ENCODE measurements at places on chromosomes 3 and 15.
A peak's percentile ranks its signal among the peaks of the same experiment; 100 is the strongest.

DNA sequence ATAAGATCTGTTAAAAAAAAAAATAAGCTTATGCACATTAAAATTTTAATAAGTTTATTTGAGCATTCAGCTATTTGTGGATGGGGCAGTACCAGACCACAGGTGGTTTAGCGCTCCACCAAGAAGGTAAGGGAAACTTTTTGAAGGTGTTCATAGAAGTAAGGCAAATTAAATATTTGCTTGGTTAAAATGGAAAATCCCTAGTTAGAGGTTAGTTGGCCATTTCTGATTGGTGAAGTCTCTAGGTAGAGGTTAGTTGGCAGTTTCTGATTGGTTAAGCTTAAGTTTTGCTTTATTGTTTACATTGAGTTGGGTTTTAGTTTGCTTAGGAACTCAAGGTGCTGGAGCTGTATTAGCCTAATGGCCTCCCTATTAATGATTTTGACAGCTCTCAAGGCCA, 30.7 kb downstream of the SCN11A start:
- no peak for DNase-seq

DNA sequence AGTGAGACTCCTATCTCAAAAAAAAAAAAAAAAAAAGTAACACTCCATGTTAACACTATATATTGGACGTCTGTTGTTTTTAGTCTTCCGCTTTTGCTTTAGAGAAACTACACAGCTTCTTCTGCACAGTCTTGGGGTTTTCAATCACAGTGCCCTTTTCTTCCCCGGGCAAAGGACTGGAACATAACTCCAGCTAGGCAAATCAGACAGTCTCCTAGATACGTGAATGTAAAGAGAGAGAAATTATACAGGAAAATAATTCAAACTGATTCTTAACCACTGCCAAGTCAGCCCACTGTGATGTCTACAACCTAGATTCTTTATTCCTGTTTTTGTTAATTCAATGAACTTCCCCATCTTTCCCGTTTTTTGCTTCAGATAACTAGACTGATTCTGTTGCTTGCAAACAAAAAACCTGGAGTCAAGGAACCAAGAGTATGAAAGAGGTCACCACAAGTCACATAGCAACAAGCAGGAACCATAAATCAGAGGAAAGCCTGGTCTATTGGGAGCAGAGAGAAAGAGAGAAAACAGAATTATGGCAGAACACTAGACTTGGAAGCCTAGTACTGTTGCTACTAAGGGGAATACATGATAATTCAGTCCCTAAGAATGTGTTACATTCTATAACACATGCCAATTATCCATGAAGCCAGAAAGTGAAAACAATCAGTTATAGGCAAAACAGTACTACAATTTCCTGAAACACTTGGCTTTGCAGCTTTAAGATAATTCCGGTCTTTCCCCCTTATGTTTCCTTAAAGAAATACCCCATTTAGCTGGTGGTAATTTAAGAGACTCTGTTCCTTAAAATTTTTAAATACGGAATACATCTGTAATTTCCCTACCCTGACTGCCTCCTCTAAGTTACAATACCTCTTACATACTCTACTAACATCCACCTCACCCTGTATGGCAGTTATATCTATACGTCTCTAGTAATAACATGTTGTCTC, 63.1 kb downstream of the TBL1XR1 start:
- no peak for DNase-seq

- no peak for DNase-seq
Observed at GRCh38 chr3:148937467-148938255, 53.7 kb upstream of the GYG1 start.

- DNase-seq, result no peak
Observed at GRCh38 chr15:91956026-91956723, 102.7 kb downstream of the SLCO3A1 start.

DNA sequence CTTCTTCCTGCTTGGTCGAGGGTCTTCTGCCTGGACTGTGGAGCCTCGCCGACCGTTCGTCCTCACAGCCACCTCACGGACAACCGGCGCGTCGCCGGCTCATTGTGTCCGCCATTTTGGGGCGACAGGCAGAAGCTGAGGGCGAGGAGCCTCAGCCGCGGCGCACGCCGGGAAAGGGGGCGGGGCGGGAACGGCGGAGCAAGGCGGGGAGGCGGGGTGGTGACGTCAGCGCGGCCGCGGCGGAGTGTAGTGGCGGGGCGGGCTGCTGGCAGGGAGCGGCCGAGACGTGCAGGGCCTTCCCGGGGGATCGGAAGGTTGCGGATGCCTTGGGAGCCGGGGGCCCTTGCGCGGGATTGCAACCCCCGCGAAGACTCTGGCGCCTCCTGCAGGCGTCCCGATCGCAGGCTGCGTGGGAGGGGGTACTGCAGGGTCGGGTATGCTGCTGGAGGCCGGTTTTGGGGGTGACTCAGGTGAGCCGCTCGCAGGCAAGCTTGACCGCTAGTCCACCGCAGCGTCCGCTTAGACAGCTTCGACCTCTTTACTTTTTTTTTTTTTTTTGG, at the start of gene WDR82:
WDR82 (minus strand) TSS at position 140 of the 560 bp plus-strand sequence. CDS start 288 bp downstream, outside the sequence.
- peak; percentile 94 for DNase-seq

DNA sequence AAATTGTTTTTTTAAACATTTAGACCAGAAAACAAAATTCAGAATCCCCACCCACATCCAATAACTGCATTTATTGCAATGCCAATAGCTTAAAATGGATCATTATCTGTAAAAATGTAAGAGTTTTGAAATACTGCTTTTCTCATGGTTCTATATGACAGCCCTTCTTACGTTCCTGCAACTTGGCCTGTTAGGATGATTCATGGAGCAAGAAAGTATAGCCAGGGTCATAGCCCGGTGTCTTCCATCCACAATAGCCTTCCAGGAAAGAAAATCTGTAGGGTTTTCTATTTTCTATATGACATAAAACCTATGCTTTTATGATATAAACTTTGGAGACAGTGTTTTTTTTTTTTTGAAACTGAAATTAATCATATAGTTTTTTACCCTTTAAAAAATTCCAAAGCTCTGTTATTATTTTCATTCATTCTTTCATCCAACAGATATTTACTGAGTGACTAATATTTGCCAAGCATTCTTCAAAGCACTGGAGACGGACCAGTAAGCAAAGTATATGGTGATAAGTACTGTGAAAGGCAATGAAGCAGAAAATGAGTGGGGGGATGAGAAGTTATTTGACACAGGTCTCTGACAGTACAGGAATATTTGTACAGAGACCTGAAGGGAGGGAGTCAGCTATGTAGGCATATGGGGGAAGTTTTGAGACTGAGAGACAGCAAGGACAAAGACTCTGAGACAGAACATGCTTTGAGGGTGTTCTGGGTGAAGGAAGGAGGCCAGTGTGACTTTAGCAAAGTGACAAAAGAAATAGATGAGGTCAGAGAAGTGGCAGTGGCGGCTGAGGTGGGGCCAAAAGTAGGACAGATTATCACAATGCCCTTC, 29.0 kb upstream of the SLC2A2 start:
- DNase-seq, result no peak

- no peak for DNase-seq
Observed at GRCh38 chr3:42020684-42021307, 58.9 kb upstream of the ULK4 start.

- DNase-seq, result no peak
Observed at GRCh38 chr15:51095681-51096331, 1.1 kb upstream of the TNFAIP8L3 start.

DNA sequence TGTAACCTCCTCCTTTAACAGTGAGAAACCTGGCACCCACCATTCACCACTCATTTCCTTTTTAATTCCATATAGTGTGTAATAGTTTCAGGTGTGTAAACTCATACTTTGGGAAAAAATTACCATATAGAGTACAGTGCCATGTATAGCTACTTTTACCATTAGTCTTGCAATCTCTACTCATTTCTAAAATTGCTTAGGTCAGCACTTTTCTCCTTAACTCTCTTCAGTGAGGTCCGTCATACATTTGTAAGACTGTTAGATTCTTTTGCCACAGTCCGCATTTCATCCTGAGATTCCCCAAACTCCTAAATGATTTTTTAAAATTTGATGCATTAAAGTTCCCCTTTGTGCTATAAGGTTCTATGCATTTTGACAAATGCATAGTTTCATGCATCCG, 238.3 kb upstream of the ATP10A start:
- no peak for DNase-seq

DNA sequence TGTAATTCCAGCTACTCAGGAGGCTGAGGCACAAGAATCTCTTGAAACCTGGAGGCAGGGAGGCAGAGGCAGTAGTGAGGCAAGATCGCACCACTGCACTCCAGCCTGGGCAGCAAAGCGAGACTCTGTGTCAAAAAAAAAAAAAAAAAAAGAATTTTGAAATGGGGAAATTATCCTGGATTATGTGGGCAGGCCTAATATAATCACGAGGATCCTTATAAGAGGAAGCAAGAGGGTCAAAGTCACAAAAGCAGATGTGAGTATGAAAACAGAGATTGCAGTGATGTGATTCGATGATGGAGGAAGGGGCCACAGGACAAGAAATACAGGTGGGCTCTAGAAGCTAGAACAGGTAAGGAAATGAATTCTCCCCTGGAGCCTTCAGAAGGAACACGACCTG, 159.6 kb downstream of the LEKR1 start:
- DNase-seq, result no peak

- DNase-seq, result no peak
Observed at GRCh38 chr3:36124118-36124796, 256.0 kb upstream of the STAC start.

- no peak for DNase-seq
Observed at GRCh38 chr3:134260987-134261386, 10.3 kb upstream of the RYK start.

DNA sequence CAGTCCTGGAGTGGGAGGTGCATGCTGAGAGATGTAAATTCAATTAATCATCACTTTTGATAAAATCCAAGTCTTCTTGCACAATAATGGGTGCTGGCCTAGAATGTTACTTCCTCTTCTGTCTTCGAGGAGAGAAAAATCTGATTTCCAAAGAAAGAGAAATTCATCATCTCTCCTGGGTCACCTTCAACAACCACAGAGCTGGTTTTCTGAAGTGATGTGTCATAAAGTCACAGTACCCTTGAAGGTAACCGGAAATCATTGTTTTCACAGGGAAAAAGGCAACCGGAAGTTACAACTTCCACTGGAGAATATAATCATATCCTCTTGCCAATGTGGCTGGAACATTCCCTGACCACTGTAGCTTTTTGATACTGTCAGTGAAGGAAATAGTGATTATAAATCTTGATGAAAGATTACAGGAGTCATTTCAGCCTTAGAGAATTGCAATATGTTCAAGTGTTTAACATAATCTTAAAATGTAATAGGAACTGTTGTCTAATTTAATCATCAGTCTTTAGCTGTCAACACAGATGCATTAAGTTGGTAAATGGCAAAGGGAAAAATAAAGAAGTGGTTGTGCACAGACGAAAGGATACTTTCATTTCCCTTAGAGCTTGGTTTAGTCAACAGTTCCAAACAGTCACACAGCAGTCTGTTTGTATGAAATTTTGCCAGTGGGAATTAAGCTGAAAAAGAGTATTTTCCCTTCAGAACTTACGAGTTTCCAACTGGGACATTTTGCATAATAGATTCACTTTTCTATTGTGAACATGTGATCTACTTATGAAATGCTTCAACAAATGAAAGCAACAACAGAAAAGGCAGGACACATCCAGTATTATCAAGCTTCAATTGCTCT, 106.5 kb upstream of the SLC4A7 start:
- no peak for DNase-seq

- no peak for DNase-seq
Observed at GRCh38 chr3:126519506-126520455, 2.2 kb upstream of the UROC1 start.

- no peak for DNase-seq
Observed at GRCh38 chr15:81268881-81269601, 54.9 kb downstream of the STARD5 start.

DNA sequence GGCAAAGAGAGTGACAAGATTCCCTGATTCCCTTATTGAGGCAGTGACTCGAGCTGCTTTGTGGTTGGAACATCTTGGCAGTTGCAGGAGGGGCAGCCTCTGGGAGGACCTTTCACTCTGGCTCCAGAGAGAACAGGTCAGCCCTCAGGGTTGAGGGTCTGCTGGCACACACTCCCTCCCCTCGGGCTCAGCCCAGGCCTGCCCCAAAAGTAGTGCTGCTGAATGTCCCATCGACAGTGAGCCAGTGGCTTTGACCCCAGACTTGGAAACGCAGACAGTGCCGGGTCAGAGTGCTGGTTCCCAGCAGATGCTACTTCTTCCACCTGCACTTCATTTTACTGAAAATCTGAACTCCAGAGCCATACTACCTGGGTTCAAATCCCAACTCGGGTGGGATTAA, 25.6 kb upstream of the ATP2B2 start:
- no peak for DNase-seq

DNA sequence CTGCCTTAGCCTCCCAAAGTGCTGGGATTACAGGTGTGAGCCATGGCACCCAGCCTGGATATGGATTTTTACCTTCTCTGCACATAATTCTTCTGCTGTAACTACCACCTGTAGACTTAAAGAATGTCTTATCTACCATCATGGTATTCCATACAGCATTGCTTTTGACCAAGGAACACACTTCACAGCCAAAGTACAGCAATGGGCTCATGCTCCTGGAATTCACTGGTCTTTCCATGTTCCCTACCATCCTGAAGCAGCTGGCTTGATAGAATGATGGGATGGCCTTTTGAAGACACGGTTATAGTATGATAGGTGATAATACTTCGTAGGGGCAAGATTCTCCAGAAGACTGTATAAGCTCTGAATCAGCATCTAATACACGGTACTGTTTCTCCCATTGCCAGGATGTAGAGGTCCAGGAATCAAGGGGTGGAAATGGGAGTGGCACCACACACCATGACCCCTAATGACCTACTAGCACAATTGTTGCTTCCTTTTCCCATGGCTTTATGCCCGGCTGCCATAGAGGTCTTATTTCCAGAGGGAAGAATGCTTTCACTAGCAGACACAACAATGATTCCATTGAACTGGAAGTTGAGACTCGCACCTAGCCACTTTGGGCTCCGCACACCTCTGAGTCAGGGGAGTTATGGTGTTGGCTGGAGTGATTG, 60.9 kb upstream of the CDV3 start:
- DNase-seq, result no peak

DNA sequence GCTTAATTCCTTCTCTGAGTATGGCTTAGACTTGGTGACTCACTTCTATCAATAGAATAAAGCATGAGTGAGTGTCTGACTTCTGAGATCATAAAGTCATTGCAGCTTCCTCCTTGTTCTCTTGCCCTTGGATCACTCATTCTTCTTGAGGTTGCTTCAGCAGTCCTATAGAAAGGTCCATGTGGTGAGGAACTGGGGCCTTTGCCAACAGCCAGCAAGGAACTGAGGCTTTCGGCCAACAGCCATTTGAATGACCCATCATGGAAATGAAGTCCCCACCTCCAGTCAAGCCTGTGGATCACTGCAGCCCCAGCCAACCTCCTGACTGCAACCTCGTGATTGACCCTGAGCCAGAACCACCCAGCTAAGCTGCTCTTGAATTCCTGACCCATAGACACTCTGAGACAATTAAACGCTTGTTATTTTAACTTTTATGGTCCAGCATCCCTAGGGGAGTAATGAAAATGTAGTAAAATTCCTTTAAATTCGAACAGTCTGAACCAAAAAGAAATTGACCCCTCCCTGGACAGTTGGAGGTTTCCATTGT, 84.5 kb downstream of the WDR76 start:
- DNase-seq, result no peak

- DNase-seq, result no peak
Observed at GRCh38 chr3:42228796-42229195, 37.2 kb downstream of the CCK start.

GRCh38 chr15:51833772-51834171, 4.3 kb downstream of the TMOD3 start:
- no peak for DNase-seq

GRCh38 chr3:115077501-115078250, 69.4 kb downstream of the ZBTB20 start:
- no peak for DNase-seq

All from stimulated activated CD4-positive, alpha-beta T cell treated with anti-CD3 and anti-CD28 coated beads, TNF-alpha, amount 100 ng/mL, for 1 hour (primary cell).